Astrocyte of the cerebellum (primary cell): ENCODE measurements at places on chromosomes 13 and 19.

DNA sequence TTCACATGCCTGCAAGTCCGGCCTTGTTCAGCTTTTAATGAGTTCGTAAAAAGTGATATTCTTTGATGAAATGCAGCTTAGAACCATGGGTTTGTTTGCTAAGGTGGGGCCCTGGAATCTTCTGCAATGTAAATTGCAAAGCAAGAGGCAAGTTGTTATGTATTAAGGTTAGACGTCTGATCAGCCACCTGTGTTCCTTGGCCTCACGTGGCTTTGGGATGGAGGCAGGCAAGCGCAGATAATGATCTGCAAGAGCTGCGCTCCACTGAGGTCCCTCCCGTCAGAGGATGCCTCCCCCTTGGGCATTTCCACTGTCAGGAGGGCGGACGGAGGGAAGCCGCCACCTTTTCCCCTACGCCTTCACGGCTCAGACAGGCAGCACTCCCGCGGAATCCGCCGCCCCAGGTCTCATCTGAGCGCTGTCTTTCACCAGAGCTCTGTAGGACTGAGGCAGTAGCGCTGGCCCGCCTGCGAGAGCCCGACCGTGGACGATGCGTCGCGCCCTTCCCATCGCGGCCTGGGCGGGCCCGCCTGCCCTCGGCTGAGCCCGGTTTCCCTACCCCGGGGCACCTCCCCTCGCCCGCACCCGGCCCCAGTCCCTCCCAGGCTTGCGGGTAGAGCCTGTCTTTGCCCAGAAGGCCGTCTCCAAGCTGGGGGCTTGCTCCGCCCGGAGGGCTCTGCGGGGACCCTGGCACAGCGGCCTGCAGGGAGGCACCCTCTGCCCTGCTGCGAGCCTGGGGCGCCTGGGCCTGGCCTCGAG, 110.9 kb downstream of the CRYL1 start:
- no peak for DNase-seq

GRCh38 chr13:83386609-83387008, 495.7 kb downstream of the SLITRK1 start:
- DNase-seq, result no peak

DNA sequence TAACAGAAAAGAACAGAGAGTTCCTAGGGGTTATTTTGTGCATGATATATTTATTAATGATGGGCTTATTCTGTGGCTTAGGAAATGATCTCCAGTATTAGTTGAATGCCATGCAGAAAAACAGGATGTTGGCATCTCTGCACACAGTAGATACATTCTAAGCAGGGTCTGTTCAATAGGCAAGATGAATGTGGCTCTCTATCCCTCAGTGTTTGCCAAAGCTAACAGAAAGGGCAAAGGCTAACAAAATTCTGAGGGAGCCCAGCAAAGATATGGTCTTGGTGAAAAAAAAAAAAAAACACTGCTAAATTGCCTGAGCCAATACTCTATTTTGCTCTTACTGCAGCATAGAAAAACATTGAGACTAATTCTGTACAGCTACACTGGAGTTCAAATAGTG, 1095.8 kb downstream of the UQCRFS1 start:
- DNase-seq, result no peak

DNA sequence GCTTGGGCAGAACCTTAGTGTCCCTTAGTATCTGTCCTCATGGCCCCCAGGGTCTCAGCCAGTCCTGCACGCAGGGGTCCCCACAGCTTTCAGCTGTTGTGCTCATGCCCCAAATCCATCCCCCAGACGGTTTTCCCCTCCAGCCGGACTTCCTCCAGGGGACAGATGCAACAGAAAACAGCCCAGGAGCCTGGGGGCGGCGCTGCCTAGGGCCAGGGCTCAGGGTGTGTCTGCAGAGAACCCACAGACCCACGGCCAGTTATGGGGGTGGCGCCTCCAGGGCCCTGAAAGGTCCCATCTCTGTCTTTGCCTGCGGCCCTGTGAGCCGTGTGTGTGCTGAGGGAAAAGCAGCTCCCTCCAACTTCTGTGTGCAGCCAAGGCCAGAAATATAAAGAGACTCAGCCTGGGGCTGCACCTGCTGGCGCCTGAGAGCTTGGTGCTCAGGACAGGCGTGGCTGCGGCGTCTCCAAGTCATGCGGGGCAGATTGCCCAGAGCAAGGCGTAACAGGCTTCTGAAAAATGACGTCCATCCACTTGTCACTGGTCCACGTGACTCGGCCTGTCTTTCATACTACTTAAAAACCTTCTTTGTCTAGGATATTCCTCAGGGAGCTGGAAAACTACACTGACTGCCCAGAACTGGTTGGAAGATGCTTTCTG, 22.1 kb upstream of the F7 start:
- no peak for DNase-seq
